Activated CD4-positive, alpha-beta T cell treated with anti-CD3 and anti-CD28 coated beads, Interleukin-2, amount 10 ng/mL, durations not matched to agents 7 days and 5 days (primary cell): ENCODE measurements at places on chromosomes 5 and 9.
A peak's percentile ranks its signal among the peaks of the same experiment; 100 is the strongest.

- H3K4me1 ChIP-seq, result peaks cover 4% of the 10 kb centered on the region
- no peak for DNase-seq
- H3K27ac ChIP-seq, result peak overlapping the region; percentile 5
- peaks cover 69% of the 10 kb centered on the region for H3K36me3 ChIP-seq
These were observed 21.6 kb downstream of the NFX1 start for GRCh38 chr9:33311953-33312352.

DNA sequence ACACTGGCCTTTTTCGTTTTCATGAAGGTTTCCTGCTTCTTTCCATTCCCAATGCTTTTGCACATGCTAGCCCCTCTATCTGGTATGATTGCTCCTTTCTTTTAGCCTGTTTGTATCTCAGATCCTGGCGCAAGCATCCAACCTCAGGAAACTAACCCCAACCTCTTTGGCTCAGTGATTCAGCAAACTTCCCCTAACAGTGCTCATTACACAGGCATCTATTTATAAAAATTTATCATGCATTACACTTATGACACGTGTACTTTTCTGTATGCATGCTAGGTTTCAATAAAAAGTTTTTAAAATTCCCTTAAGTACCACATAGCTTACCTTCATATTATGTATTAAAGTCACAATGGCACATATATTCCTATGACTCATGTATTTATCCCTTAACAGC is 218.9 kb downstream of the EPB41L4A start:
- peaks cover 21% of the 10 kb centered on the region for H3K27me3 ChIP-seq
- no peaks in the 10 kb centered on the region for H3K36me3 ChIP-seq
- H3K4me1 ChIP-seq, result no peaks in the 10 kb centered on the region

- no peak overlapping the region for H3K27ac ChIP-seq
- H3K36me3 ChIP-seq, result peaks cover 56% of the 10 kb centered on the region
- H3K27me3 ChIP-seq, result no peaks in the 10 kb centered on the region
- H3K4me3 ChIP-seq, result no peak overlapping the region
These were observed 148.2 kb downstream of the TLE4 start for GRCh38 chr9:79719989-79720388.

GRCh38 chr5:139426203-139426885 is 13.0 kb downstream of the DNAJC18 start:
- H3K27ac ChIP-seq, result no peak overlapping the region
- H3K36me3 ChIP-seq, result peaks cover 15% of the 10 kb centered on the region
- H3K27me3 ChIP-seq, result no peaks in the 10 kb centered on the region
- DNase-seq, result no peak
- peaks cover 19% of the 10 kb centered on the region for H3K4me1 ChIP-seq

DNA sequence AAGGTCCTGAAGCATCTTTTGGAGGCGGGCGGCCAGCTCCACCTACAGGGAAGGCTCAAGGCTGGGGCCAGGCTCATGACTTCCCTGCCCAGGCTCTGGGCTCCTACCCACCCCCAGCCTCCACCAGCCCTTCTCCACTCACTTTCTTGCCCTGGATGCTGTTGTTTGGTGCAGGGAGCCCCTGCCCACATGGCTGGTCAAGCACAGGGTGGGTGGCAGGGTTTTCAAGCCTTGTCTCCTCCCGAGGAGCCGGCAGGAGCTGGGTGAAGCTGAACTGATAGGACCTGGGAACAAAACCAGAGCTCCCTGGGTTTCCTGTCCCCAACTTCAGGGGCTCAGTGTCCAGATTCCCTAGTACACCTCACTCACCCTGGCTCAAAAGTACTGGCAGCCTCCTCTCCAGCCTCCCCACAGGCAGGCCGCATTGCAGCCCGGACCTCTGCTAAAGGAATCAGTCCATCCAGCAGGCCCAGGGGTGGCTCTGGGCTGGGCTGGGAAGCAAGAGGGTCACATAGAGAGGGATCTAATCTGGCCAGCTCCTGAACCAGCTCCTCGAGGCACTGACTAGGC is 6.9 kb downstream of the SHROOM1 start:
- peaks cover 12% of the 10 kb centered on the region for H3K4me1 ChIP-seq
- H3K27me3 ChIP-seq, result peaks cover 69% of the 10 kb centered on the region
- no peak for DNase-seq
- H3K4me3 ChIP-seq, result no peak overlapping the region

DNA sequence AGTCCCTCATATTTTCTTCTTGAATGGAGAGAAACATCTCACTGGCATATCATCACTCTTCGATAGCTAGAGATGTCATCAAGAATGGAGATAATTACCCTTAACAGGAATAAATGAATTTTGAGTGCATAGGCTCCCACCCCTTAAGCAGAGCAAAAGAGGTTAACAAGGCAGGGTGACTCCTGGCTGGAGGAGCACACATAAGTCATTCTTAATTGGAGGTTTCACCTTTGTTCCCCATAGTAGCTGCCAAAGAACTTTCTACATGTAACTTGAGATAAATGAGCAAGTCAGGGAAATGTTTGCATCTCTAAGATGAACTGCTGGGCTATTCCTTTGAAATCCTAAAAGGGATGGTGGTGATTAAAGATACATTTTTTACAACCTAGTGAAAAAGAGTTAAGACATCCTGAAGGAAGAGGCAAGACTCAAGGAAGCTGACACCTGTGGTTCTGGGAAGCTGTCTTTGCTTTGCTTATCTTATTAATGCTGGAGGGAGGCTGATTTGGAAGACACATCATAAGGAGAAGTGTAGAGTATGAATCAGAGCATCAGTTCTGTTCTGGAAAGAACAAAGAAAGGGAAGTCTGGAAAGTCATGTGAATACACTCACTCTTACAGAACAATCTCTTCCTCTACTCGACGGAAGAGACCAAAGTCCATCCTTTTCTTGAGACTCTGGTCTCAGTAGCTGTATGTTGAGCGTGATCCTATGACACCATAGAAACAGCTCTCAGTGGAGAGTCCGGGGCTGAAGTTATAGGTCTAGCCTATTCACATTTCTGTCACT is 326.3 kb downstream of the OSTF1 start:
- H3K4me3 ChIP-seq, result no peak overlapping the region
- H3K36me3 ChIP-seq, result no peaks in the 10 kb centered on the region
- no peaks in the 10 kb centered on the region for H3K4me1 ChIP-seq
- no peak overlapping the region for H3K27ac ChIP-seq

- H3K36me3 ChIP-seq, result peaks cover 3% of the 10 kb centered on the region
- DNase-seq, result no peak
- no peak within 1 kb of the TSS for H3K4me3 ChIP-seq
- peaks cover 49% of the 10 kb centered on the region for H3K27me3 ChIP-seq
These were observed at the start of gene GRIN3A for GRCh38 chr9:101738566-101739183. GRIN3A (minus strand) TSS chr9:101738647; CDS start chr9:101737979, 668 bp downstream.

- no peaks in the 10 kb centered on the region for H3K36me3 ChIP-seq
- H3K27ac ChIP-seq, result no peak overlapping the region
- DNase-seq, result no peak
- no peak overlapping the region for H3K4me3 ChIP-seq
These were observed 77.9 kb downstream of the SEMA5A start for GRCh38 chr5:9468060-9468388.

- peak overlapping the region; percentile 78 for H3K27ac ChIP-seq
- no peak for DNase-seq
- H3K36me3 ChIP-seq, result peaks cover 6% of the 10 kb centered on the region
- peaks cover 26% of the 10 kb centered on the region for H3K4me1 ChIP-seq
- H3K27me3 ChIP-seq, result no peaks in the 10 kb centered on the region
These were observed 3.2 kb upstream of the TMEM268 start for GRCh38 chr9:114607671-114608524.

DNA sequence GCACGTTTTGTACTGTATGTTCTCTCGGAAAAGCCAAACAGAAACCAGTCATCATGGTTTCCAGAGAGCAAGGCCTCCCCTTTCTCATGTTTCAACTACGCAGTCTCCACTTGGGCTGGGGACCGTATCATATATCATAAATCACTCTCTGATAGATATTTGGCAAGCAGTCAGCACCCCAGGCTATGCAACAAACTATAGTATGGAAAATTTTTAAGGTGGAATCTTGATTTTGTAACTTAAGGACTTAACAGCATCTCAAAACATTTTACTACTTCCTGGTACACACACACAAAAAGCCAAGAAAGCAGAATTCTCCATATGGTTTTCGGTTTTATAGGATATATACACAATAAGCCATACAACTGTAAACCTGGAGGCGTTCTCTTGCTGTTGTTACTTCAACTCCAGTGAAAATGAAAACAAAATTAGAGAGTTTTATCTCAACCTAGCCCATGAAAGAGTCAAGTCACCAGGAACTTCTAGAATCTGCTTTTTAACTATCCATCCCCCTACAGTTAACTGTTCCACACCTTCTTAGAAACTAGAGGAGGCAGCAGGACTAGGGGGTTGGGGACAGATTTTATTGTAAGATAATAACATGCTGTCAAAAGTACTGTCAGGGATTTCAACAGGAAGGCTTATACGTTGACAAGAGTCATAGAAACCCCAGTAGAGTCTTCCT is 283.4 kb downstream of the NFIB start:
- no peak overlapping the region for H3K4me3 ChIP-seq
- no peak overlapping the region for H3K27ac ChIP-seq
- H3K36me3 ChIP-seq, result no peaks in the 10 kb centered on the region
- H3K4me1 ChIP-seq, result no peaks in the 10 kb centered on the region

DNA sequence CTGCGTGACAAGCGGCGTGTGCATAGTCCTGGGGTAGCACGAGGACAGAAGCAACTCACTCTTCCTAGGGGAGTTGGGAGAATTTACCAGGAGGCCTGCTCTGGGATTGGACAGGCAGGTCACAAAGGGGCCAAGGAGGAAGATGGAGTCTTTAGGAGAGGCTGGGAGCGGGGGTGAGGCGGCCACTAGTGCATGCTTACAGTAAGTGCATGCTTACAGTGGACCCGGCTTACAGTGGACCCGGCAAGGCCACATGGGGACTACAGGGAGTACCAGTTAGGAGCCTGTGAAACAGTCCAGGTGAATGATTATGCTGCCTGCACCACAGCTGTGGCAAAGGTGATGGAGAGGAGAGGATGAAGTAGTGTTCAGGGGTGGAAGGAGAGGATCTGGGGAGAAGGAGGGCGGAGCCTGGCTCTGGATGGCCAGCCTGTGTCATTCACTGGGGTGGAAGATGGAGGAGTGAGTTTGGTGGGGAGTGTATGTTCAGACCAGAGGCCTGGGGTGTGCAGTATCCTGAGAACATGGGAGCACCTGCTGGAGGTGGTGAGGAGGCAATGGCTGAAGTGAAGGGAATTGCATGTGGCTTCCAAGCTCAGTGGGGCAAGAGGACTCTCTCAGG is 78.7 kb downstream of the CRB2 start:
- H3K4me3 ChIP-seq, result no peak overlapping the region
- H3K27me3 ChIP-seq, result no peaks in the 10 kb centered on the region
- no peaks in the 10 kb centered on the region for H3K4me1 ChIP-seq
- no peak overlapping the region for H3K27ac ChIP-seq

DNA sequence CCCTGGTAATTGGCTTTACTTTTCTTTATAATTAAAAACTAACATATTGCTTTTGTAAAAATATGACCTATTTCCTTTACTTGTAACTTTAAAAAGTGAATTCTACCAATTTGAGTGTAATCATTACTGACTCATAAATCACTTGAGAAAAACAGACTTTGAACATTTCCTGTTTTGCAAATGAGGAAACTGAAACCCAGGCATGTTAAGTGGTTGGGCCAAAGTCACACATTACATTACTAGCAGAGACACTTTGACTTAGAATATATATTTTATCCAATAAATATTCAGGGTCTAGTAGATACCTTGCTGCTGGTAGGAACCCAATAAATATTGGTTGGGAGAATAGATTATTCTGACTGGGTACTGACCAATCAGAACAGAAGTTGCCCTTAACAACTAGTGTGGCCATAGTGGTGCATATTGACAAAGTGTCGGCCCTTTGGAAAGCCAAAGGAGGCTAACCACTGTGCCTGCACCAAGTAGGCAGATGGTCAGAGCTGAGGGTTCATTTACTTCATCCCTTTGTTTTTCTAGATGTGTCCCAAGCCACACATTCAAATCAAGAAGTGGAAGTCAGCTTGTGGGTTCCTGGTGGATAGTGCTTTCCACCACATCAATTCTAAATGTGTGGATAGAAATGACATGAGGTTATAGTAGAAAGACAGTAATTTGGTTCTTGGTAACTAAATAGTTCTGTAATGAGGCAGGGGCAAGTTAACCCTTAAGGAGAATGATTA is 365.1 kb upstream of the RIOK2 start:
- H3K4me3 ChIP-seq, result no peak overlapping the region
- no peak for DNase-seq
- peak overlapping the region; percentile 56 for H3K27ac ChIP-seq

DNA sequence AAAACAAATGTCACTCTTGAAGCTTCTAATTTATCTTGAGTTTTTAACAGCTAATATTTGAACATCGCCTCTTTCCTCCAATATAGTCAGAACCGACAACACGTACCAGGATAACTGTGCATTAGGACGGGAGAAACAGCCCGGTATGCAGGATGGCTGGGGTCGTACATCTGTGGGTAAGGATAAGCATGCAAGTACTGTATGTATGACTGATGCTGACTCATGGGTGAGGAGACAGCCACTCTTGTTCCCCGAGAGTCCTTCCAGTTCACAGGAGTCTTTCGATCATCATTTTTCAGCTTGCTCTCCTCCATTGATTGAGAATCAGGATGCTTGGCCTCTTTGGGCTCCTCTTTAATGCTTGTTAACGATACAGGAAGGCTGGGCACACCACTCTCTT is 102.3 kb downstream of the ZNF608 start:
- no peak overlapping the region for H3K4me3 ChIP-seq
- H3K27ac ChIP-seq, result no peak overlapping the region
- peaks cover 82% of the 10 kb centered on the region for H3K27me3 ChIP-seq

GRCh38 chr5:160356550-160357347 is 13.7 kb downstream of the C1QTNF2 start:
- no peaks in the 10 kb centered on the region for H3K4me1 ChIP-seq
- no peak for DNase-seq
- no peaks in the 10 kb centered on the region for H3K27me3 ChIP-seq
- no peak overlapping the region for H3K4me3 ChIP-seq

- peaks cover 5% of the 10 kb centered on the region for H3K27me3 ChIP-seq
- no peak overlapping the region for H3K27ac ChIP-seq
- H3K4me1 ChIP-seq, result peaks cover 3% of the 10 kb centered on the region
- DNase-seq, result no peak
These were observed 71.9 kb downstream of the ACTL7B start for GRCh38 chr9:108783731-108784495.

DNA sequence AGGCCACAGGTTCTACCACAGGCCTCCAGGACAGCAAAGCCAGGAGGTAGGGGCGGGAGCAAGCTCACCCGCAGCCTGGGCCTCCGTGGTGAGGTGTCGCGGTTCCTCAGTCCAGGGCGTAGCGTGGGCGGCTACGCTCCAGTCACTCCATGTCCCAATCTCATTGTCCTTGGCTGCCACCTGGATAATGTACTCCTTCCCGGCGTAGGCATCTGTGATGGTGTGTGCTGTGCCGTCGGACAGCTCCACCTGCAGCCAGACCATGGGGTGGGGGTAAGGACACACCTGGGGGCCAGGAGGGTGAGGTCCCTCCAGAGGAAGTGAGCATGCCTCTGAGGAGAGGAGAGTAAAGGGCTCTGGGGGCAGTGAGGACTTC is 29.8 kb upstream of the ENHO start:
- no peak overlapping the region for H3K4me3 ChIP-seq
- no peak for DNase-seq
- H3K36me3 ChIP-seq, result no peaks in the 10 kb centered on the region
- H3K27me3 ChIP-seq, result peaks cover 3% of the 10 kb centered on the region

GRCh38 chr5:176660860-176661641 is 13.8 kb downstream of the TSPAN17 start:
- H3K4me3 ChIP-seq, result no peak overlapping the region
- DNase-seq, result peak; percentile 81
- no peak overlapping the region for H3K27ac ChIP-seq
- H3K27me3 ChIP-seq, result peaks cover 7% of the 10 kb centered on the region

- H3K4me1 ChIP-seq, result peaks cover 16% of the 10 kb centered on the region
- peak overlapping the region; percentile 36 for H3K27ac ChIP-seq
- H3K36me3 ChIP-seq, result peaks cover 46% of the 10 kb centered on the region
- H3K4me3 ChIP-seq, result no peak overlapping the region
- H3K27me3 ChIP-seq, result no peaks in the 10 kb centered on the region
These were observed 11.3 kb downstream of the PHYKPL start for GRCh38 chr5:178221282-178221681.

- H3K4me3 ChIP-seq, result peak overlapping the region; percentile 87
- peaks cover 12% of the 10 kb centered on the region for H3K4me1 ChIP-seq
- H3K27ac ChIP-seq, result peak overlapping the region; percentile 82
These were observed 491 bp downstream of the APC start for GRCh38 chr5:112738191-112738560.
